Activated T-cell treated with anti-CD3 and anti-CD28 coated beads for 24 hours (primary cell): ENCODE measurements at places on chromosomes 7 and 10.

DNA sequence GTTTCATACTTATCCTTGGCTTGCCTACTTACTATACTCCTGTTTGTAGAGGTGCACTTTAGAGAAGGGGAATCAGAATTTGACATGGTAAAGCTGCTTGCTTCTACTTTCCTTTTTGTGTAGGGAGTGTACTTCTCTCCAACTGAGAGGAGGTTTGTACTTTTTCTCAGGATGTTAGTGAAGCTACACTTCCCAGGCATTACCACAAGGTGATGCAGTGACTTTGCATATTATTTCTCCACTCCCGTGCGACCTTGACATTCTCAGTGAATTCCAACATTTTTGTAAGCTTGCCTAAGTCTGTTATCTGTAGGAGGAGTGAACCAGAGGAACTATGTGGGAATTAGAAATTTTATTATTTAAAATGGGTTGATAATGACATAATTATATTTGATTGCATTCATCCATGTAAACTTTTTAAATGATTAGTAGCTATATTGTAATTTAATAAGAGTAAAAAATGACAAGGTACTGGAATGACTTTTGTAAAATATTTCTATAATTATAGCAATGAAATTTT, 5.2 kb downstream of the TAX1BP1 start:
- DNase-seq, result no peak

GRCh38 chr7:90886416-90886815, 290.3 kb downstream of the CDK14 start:
- DNase-seq, result no peak

DNA sequence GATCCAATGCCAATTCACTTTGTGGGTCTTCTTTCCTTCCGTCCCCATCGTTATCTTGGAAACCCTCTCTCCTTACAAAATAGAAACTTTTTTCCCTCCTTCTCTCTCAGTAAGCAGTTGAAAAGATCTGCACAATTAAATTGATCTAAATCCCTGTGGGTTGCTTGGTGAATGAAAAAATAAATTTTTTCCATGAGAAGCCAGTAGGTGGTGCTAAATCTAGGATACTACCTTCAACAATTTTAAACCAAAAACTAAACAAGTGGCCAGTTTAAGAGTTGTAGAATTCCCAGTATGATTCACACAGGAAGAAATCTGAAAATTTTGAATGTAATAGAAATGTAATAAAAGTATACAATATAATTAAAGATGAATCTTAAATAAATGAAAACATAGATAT, 990.3 kb upstream of the ZNF722 start:
- no peak for DNase-seq

- no peak for DNase-seq
Observed at GRCh38 chr7:47739301-47739875, 157.5 kb upstream of the TNS3 start.

DNA sequence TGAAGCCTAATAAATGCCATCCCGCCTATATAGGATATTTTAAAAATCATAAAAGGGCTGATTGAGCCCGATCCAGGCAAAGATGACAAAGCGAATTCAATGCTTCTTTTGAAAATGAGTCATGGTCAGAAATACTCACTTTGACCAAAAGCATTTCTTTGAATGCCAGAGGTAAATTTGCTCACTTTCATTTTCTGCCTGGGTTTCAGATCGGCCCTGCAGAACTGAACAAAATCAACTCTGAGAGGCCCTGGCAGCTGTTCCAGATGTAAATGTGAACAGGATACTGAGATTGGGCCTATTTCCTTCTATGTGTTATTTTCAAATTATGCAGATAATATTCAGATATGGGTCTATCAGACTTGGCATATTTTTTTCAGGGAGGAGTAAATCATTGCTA, 114.8 kb upstream of the ARID5B start:
- no peak for DNase-seq

- DNase-seq, result no peak
Observed at GRCh38 chr10:30241422-30242110, 107.5 kb downstream of the MTPAP start.

DNA sequence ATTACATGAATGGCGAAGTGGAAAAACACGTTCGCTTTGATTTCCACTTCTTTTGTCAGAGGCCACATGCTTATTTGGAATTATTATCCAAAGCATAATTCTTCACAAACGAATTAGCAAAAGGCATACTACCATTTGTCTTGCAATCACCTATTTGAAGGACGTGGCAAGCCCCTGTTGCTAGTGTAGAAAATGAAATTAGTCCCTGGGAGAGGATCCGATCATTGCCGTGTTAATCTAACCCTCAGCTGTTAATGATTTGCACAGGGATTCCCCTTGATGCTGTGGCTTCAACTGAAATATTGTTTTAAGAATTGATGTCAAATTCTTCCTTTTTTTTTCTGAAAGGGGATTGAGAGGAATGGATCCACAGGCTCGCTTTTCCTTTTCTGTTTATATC, 4.6 kb downstream of the AGMO start:
- no peak for DNase-seq

DNA sequence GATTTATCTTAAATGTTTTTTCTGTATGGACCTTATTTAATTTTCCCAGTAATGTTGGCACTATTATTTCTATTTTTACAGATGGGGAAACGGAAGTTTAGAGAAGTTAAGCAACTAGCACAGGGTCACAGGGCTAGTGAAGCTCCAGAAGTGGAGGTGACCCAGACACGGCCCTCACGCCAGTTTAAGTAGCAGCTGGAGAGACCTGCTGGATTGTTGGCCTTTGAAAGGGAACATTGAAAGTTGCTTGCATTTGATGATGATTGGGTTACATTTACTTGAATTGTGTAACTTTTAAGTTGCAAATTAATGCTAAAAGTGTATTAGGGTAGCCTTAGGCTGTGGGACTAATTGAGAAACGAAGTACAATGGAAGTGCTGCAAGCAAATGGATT, 25.6 kb downstream of the CDK14 start:
- no peak for DNase-seq

GRCh38 chr10:11875494-11876281, 52.5 kb downstream of the PROSER2 start:
- DNase-seq, result no peak

GRCh38 chr7:128307061-128307460, 36.6 kb downstream of the RBM28 start:
- no peak for DNase-seq

DNA sequence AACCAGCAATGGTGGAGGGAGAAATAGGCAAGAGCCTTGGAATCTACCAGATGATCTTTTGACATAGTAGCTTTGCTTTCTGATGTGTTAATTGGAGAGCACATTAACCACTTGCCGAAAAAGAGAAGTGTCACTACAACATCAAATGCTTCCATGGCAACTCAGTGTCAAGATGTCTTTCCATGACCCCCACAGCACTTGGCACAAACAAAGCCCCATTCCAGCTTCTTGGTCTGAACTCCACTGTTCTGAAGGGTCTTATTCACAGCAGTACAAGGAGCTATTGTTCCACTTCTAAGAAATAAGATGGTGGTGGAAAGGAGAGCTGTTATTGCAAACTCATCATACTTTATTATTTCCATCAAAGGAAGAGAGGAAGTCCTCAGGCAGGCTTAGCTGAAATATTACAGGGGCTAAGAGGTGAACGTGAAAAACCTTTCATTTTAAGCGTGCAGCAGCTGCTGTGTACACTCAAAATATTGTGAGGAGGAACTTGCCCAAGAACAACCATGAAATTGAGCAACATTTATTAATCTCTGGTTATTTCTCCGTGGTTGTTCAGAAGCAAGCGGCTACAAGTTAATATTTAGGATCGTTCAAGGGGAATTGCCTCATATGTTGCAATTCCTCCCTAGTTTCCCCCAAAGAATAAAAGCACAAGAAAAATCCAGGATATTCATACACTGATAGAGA, 354.8 kb upstream of the CELF2 start:
- DNase-seq, result no peak

- no peak for DNase-seq
Observed at GRCh38 chr10:36519909-36520308, 605.5 kb upstream of the ANKRD30A start.

DNA sequence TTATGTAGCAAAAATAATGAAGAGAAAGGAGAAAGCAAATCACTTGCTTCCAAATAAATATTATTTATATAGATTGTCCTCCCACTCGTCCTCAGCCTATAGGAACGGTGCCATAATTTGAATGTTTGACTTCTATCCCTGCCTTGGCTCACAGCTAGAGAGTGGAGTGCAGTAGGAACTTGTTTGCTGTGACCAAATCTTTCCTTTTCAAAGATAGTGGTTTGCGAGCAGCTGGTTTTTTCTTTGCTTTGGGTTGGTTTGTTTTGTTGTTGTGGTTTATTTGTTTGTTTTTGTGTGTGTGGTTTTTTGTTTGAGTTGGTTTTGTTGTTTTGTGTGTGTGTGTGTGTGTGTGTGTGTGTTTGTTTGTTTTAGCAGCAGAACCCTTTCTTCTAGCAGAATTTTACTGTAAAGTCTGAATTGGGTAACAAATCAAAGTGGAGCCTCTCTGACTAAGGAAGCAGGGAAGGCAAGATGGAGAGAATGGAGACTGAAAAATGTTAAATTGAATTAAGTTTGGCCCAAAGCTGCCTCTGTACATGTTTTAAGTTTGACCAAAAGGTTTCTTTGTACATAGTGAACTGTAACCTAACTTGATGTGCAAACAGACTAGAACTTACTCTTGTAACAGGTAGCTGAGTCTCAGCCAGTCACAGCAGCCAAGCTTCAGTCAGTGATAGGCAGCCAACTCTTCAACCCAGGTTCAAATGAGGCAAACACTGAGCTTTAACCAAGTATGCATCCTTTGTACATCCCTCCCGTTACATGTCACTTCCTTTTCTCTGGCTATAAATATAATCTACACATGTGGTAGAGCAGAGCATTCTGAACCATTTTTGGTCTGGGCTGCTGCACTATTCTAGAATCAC, 149.5 kb upstream of the LRGUK start:
- no peak for DNase-seq

GRCh38 chr7:27746978-27747377, 7.0 kb downstream of the TAX1BP1 start:
- no peak for DNase-seq

DNA sequence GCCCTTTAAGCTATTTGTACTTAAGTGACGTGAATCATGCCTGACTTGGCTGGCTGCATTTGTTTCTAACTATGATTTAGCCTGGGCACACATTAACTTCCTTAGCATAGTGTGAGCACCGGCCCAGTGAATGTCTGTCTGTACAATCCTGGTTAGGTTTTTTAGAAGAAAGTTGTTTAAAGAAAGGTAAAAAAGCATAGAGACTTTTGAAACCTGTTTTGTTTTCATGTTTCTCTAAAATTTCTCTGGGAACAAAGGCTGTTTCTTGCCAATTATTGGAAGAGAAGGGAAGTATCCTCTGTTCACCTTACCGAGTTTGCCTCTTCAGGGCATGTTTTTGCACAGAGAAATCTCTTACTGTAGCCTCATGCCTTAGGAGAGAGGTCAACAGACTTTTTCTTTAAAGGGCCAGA, 42.9 kb upstream of the MET start:
- DNase-seq, result no peak

DNA sequence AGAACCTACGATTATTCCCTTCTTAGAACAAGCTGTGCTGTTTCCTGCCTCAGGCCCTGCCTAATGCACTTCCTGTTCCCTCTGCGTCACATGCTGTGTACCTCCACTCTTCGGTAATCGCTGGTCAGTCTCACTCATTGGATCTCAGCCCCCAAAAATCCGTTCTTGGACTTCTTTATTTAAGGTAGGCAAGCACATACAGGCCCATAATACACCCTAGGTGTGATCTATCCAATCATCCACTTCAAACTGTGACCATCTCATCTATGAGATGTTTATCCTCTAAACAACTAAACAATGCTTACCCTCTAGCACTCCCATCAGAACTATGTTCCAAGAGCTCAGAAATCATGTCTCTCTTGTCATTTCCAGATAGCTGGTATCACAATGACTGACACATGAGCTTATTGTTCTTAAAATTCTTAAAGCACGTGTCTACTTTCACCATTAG, 83.9 kb downstream of the CADPS2 start:
- DNase-seq, result no peak

DNA sequence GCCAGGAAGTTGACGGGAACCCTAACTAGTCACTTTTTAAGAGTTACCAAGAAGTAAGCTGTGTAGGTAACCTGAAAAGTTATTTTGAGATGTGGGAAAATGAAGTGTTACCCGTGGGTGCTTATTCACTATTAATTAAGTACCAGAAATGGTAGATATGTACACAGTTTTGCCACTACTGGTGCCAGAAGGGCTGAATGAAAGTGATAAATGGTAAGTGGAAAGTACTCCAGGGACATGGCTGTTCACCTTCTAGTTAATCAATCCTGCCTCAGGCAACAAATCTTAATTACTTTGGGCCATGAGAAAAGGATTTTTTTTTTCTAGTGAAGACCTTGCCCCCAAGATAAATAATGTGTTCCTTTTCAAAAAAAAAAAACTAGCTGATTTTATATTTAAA, 15.8 kb downstream of the NET1 start:
- no peak for DNase-seq

DNA sequence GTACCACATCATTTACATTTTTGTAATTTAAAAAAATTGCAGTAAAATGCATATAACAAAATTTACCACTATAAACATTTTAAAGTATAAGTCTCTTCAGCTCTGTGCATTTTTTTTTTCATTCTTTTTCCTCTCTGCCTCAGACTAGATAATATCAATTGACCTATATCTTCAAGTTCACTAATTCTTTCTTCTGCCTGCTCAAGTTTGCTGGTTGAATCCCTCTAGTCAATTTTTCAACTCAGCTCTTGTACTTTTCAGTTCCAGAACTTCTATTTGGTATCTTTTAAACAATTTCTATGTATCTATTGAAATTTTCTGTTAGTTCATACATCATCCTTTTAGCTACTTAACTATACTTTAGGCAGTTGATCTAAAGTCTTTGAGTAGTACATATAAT, 112.0 kb downstream of the MICU1 start:
- DNase-seq, result no peak

DNA sequence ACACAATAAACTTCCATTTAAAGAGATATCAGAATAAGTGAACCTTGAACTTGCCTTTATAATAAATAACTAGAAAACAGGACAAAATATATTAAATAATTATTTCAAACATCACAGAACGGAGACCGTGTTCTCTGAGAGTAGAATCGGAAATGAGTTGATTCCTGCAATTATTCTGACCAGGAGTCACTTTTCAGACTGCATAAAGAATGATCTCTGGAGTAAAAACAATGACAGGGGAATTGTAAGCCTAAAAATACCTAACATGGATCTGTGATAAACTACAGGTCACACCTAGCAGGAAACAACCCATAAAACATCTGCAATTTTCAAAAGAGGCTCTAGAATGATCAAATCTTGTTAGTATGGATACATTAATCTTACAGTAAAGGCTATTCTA, 577.5 kb upstream of the SORCS1 start:
- no peak for DNase-seq

DNA sequence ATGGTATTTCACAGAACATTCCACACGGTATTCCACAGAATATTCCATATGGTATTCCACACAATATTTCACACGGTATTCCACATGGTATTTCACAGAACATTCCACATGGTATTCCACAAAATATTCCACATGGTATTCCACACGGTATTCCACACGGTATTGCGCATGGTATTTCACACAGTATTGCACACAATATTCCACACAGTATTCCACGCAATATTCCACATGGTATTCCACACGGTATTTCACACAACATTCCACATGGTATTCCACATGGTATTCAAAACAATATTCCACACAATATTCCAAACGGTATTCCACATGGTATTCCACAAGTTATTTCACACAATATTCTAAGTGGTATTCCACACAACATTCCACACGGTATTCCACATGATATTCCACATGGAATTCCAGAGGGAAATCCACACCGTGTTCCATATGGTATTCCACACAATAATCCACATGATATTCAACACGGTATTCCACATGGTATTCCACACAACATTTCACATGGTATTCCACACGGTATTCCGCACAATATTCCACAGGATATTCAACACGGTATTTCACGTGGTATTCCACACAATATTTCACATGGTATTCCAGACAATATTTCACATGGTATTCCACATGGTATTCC, 136.7 kb upstream of the CHST15 start:
- no peak for DNase-seq
